Fibroblast of skin of left quadriceps (primary cell): ENCODE measurements at places on chromosomes 2 and 18.

- no peak for DNase-seq
Measured at GRCh38 chr2:71643674-71644357, 190.5 kb downstream of the DYSF start.

- DNase-seq = no peak
Measured at GRCh38 chr2:147348931-147349555, 495.8 kb upstream of the ACVR2A start.

GRCh38 chr2:10598501-10598900 is 91.3 kb downstream of the NOL10 start:
- DNase-seq = no peak

- DNase-seq = peak; percentile 95
Measured at GRCh38 chr18:58590254-58590653, 38.6 kb downstream of the ALPK2 start.

- no peak for DNase-seq
Measured at GRCh38 chr18:11669271-11669947, 19.7 kb upstream of the GNAL start.

GRCh38 chr2:211187602-211188001 is 631.2 kb downstream of the CPS1 start:
- no peak for DNase-seq

- peak; percentile 50 for DNase-seq
Measured at GRCh38 chr2:73938718-73939352, 12.2 kb downstream of the DGUOK start.

GRCh38 chr2:221254299-221254698 is 317.8 kb downstream of the EPHA4 start:
- no peak for DNase-seq

DNA sequence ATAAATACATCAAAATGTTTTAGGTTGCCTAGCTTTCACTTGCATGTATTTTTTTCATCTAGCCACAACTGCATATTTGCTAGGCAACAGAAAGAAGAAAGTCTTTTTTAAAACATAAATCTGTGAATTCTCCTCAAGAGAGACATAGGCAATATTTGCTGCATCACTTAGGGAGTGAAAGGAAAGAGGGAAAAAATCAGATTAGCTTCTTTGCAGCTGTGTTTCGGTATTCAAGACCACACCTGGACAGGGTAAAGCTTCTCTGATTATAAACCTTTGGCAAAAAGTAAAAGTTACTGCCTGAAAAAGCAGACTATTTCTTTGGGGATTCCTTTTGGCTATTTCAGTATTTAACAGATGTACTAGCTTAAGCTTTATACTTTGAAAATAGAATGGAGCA is 280.9 kb upstream of the ZSWIM2 start:
- no peak for DNase-seq

GRCh38 chr2:177391822-177392372 is 676 bp upstream of the AGPS start:
- DNase-seq = no peak

- DNase-seq = no peak
Measured at GRCh38 chr2:77232909-77233425, 289.2 kb downstream of the LRRTM4 start.

- DNase-seq = no peak
Measured at GRCh38 chr2:151809073-151809383, 19.2 kb downstream of the ARL5A start.

DNA sequence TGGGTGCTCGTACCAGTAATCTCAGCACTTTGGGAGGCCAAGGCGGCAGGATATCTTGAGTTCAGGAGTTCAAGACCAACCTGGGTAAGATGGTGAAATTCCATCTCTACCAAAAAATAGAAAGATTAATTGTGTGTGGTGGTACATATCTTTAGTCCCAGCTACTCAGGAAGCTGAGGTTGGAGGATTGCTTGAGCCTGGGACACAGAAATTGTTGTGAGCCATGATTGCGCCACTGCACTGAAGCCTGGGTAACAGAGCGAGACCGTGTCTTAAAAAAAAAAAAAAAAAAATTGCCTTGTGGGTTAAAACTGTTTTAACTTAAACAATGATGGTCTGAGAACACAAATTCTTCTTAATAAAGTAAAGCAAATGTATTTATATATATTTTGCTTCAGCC is 49.6 kb downstream of the ATP9B start:
- no peak for DNase-seq

- no peak for DNase-seq
Measured at GRCh38 chr2:72147303-72147971, at the start of gene CYP26B1. CYP26B1 (minus strand) TSS chr2:72147862; CDS start chr2:72147834, 28 bp downstream.

GRCh38 chr2:104430852-104431251 is 423.1 kb upstream of the POU3F3 start:
- no peak for DNase-seq

GRCh38 chr2:139916822-139917221 is 1136.6 kb upstream of the NXPH2 start:
- no peak for DNase-seq

- DNase-seq = no peak
Measured at GRCh38 chr2:22673529-22673928, 711.5 kb upstream of the KLHL29 start.

- DNase-seq = no peak
Measured at GRCh38 chr2:3868012-3868805, 164.8 kb downstream of the DCDC2C start.

GRCh38 chr2:60819155-60819862 is 62.1 kb upstream of the REL start:
- DNase-seq = no peak

DNA sequence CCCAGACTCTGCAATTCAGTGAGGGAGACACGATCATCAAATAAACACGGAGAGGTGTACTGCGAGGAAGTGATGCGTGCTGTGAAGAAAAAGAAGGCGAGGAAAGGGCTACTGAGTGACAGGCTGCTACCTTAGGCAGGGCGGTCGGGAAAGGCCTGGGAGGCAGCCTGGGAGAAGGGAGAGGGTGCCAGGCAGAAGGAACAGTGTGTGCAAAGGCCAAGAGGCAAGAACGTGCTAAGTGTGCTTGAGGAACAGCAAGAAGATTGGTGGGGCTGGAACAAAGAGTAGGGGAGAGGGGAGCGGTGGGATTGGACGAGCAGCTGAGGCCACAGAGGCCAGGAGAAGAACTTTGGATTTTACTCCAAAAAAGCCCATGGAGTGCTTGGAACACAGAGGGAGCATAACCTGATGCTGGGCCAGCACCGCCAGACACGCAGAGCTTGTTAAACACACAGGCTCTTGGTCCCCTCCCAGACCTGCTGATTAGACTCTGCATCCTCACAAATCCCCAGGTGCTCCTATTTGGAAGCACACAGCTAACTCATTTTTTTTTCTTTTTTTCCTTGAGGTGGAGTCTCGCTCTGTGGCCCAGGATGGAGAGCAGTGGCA is 30.4 kb downstream of the SERTAD2 start:
- DNase-seq = no peak

- DNase-seq = no peak
Measured at GRCh38 chr18:63476668-63477067, at the start of gene SERPINB5. SERPINB5 (plus strand) TSS chr18:63476958; CDS start chr18:63484429, 7,471 bp downstream.

GRCh38 chr2:3094999-3095958 is 282.3 kb downstream of the EIPR1 start:
- no peak for DNase-seq

GRCh38 chr18:61865466-61866175 is 27.2 kb downstream of the RNF152 start:
- DNase-seq = no peak

- DNase-seq = no peak
Measured at GRCh38 chr2:35871672-35872071, 483.9 kb upstream of the CRIM1 start.

DNA sequence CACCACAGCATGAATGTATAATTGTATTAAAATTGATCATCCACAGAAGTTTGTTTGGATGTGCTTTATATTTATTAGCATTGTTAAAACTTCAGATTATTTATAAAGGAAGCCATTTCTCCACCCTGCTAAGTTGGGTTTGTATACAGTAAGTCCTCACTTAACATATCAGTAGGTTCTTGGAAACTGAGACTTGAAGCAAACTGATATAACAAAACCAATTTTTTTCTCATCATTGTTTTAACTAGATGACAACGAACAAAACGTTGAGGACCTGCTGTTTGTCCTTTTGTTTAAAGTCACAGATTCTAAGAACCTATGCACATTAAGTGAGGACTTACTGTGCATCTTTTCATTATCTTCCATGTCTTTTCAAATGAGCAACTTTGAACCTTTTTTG is 17.1 kb downstream of the C2orf69 start:
- no peak for DNase-seq

DNA sequence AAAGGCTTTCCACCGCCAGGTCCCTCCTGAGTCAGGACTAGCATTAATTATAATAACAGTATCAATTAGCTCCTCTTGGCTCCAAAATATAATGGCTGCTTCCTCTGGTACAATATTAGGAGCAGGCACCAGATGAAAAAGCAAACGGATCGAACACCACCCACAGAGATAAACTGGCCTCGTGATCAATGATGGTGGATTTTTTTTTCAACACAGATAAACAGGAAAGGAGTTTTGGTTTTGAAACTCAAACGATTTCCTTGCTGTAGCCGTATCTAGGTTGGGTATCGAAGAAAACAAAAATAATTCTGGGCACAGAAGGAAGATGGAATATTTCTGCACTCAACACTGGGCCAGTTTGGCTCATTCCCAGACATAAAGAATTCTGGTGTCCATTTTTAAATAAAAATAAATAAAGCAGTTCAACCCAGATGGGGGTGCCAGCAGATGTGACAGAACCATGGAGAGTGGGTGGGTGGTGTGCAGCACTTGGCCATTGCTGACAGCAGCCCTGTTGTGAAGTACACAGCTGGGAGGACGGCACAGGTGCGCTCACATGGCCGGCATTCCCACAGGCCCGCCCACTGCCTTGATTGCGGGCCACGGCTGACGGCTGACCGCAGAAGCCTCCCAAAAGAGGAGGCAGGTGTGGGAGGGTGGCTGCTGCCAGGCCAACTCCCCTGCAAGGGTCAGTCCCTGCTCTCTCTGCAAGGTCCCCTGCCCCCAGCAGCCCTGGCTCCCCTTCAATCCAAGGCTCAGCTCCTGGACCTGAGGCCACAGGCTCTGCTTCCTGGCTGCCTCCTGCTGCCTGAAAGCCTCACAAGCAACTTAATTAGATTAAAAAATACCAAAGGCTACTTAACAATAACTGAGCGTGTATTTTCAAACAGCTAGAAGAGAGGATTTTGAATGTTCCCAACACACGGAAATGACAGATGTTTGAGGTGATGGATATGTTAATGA is 351.9 kb upstream of the ID2 start:
- DNase-seq = no peak

GRCh38 chr2:46451131-46451711 is 28.1 kb upstream of the TMEM247 start:
- DNase-seq = no peak

- DNase-seq = peak; percentile 26
Measured at GRCh38 chr2:224369028-224369632, 32.8 kb downstream of the FAM124B start.
